ENCODE measurements at places on chromosomes 6 and 20.

GRCh38 chr6:144637541-144637940, 352.4 kb downstream of the UTRN start:
- no peak for DNase-seq

GRCh38 chr20:45970646-45971424, 1.2 kb downstream of the ZNF335 start:
- DNase-seq: peak; percentile 77

DNA sequence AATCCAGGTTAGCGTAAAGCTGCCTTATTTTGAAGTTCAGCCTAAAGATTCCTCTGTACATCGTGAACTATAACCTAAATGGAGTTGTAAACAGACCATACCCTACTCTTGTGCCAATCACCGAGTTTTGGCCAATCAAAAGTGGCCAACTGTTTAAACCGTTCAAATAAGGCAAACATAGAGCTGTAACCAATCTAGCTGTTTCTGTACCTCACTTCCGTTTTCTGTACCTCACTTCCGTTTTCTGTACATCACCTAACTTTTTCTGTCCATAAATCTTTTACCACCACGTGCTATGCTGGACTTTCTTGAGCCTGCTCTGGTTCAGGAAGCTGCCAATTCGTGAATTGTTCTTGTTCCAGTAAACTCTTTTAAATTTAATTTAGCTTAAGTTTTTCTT, 39.7 kb downstream of the LBP start:
- no peak for DNase-seq

DNA sequence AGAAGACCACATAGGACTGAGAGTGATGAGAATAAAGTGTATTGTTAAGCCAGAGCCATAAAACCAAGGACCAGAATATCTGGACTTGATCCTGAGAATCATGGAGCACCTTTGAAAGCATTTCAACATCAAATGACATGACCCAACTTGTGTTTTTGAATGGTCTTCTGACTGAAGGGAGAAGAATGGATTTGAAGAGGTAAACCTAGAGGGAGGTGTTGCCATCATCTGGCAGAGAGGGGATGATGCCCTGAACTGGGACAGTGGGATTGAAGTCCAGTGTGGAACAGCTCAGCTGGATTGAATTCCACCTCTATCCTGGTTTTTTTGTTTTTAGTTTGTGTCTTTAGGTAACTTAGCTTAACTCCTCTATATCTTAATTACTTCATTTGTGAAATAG, 570.0 kb downstream of the TBC1D32 start:
- DNase-seq: no peak

GRCh38 chr6:44333942-44334341, 8.5 kb upstream of the SPATS1 start:
- no peak for DNase-seq

DNA sequence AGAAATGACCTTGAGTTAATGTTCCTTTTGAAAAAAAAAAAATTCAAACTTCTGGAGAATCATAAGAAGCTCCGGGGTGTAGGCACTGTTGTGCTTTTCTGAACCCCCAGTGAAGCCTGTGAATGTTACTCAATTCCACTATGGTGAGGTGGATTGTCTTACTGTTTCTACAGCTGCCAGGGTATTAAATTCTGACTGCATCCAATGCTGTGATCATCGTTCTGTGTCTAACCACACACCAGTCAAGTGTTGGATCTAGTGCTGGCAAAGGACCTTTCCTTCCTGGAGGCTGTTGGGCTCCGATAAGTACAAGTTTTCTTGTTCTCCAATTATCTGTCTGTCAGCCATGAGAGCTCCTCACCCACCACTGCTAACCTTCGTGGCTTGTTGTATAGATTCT, 162.0 kb upstream of the EPHA7 start:
- no peak for DNase-seq

DNA sequence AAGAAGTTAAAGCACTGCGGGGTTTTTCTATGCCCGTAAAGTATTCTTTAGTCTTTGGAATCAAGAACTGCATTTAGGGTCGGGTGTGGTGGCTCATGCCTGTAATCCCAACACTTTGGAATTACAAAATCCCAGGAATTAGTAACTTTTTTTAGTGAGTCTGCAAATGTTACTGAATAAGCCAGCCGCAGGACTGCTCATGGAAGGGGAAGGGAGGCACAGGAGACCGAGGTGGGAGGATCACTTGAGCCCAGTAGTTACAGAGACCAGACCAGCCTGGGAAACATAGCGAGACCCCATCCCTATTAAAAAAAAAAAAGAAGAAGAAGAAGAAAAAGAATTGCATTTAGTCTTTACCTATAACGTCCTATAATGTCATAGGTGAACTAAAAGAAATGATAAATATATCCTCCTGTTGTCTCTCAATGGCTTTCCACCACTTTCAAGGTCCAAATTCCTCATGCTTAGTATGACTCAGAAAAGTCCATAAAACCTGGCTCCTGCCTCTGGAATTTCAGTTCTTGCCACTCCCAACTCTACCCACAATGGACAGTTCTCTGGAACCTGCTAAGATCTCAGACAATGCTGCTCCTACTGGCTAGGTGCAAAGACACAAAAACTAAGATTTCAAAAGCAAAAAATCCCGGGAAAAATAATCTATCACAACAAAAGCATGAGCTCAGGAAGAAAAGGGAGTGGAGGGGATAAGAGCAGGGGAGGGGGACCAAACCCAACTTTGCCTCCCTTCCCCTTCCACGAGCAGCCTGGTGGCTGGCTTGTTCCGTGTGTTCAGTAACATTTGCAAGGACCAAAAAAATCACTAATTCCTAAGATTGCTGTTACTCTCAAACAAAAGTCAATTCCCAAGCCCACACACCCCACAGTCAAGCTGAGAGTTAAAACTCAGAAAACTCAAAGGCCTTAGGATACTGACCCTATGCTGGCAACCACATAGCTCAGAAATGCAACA, 39.0 kb downstream of the B4GALT5 start:
- DNase-seq: no peak

- no peak for DNase-seq
These were observed 193.2 kb downstream of the SLC16A10 start for GRCh38 chr6:111280445-111280955.

DNA sequence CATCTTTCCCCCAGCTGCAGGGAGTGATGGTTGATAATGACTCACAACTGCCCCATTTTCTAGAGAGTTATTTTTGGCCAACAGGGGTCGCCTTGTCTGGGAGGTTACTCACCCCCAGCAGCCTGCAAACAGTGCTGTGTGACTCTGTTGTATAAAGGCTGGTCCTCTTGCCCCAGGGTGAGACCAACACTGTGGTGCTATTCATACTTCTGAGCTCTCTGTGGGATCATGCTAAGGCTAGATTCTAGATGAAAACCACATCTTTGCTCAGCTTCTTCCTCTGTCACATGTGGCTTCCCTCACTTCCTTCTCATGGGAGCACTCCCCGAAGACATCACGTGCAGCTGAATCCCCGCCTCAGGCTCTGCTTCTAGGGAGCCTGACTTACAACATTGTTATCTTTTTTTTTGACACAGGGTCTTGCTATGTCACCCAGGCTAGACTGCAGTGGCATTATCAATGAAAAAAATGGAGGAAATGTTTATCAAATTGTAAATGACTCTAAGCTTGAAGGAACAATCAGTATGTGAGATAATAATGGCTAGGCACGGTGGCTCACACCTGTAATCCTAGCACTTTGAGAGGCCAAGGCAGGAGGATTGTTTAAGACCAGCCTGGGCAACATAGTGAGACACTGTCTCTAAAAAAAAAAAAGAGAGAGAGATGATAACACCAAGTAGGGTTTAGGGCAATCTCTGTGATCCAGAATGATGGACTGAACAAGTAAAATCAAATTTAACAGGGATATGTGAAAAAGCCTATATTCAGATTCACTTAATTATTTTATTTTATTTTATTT, 55.7 kb upstream of the SLC23A2 start:
- DNase-seq: peak; percentile 77

- no peak for DNase-seq
These were observed 75.2 kb upstream of the GLP1R start for GRCh38 chr6:38973178-38974057.

GRCh38 chr6:154579485-154579884, 69.0 kb upstream of the CNKSR3 start:
- no peak for DNase-seq

DNA sequence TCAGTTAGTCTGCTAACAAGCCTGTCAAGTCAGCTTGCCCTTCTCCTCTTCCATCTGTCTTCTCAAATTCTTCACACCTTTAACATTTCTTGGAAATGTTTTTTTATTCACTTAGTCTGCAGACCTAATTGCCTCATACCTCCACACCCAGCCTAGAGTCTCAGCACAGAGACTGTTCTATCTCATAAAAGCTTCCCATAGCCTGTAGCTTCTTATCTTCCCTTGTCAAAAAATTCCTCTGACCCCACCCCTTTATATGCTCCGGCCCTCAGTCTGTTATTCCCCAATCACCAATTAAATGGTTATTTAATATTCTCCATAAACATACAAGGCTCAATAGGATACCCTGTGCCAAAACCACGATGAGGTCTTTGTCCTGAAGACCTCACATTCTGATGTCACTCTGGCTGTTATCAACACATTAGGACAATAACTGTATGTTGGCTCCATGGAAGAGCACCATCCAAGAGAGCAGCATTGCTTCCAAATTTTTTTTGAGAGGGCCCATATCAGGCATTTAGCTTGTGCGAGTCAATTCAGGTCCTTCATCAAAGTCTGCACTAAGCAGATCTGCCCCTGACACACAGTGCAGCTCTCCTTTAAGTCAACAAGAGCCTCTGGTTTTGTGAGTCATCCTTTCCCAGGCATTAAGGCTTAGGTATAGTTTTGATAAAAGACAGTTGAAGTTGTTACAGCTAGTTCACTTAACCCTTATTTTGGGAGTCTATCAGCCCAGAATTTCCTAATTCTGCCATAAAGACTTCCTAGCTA, 83.2 kb upstream of the TBX18 start:
- DNase-seq: no peak

DNA sequence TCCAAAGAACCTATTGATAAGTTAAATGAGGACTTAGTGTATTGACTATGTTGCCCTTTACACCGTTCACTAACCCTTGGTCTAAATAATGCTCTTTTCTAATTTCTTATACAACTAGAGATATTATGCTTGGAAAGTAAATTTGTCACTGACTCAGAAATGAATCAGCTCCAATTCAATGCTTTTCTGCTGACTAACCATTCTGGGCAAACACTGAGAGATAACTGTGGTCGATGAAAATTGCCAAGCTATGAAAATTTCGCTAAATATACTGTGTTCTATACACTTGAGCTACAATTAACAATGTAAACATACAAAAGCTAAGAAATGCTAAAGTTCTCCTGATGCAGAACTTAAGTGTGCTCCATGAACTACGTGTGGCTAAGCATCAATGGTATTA, 23.1 kb upstream of the FBXO9 start:
- DNase-seq: no peak

DNA sequence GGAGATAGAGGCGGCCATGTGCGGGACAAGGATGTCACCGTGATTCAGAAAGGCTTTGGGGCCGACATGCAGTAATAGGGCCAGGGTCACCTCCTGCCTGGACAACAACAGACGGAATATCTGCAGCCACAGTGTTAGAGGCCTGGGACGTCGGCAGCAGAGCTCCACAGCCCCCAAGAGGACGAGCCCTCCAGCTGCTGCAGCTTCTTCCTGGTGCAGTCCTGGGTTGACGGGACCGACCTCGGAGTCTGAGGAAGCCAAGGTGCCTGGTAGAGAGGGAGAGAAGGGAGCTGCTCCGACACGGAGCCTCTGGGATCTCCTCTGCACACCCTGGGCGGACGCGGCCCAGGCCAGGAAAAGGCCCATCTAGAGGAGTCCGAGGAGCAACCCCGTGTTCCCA, 23.2 kb upstream of the CHRNA4 start:
- DNase-seq: no peak

- no peak for DNase-seq
These were observed 100.6 kb downstream of the SLC16A10 start for GRCh38 chr6:111187874-111188273.

GRCh38 chr6:43260791-43261190, 17.5 kb downstream of the TTBK1 start:
- DNase-seq: no peak

- DNase-seq: no peak
These were observed 41.9 kb upstream of the CTNNBL1 start for GRCh38 chr20:37651932-37652331.

DNA sequence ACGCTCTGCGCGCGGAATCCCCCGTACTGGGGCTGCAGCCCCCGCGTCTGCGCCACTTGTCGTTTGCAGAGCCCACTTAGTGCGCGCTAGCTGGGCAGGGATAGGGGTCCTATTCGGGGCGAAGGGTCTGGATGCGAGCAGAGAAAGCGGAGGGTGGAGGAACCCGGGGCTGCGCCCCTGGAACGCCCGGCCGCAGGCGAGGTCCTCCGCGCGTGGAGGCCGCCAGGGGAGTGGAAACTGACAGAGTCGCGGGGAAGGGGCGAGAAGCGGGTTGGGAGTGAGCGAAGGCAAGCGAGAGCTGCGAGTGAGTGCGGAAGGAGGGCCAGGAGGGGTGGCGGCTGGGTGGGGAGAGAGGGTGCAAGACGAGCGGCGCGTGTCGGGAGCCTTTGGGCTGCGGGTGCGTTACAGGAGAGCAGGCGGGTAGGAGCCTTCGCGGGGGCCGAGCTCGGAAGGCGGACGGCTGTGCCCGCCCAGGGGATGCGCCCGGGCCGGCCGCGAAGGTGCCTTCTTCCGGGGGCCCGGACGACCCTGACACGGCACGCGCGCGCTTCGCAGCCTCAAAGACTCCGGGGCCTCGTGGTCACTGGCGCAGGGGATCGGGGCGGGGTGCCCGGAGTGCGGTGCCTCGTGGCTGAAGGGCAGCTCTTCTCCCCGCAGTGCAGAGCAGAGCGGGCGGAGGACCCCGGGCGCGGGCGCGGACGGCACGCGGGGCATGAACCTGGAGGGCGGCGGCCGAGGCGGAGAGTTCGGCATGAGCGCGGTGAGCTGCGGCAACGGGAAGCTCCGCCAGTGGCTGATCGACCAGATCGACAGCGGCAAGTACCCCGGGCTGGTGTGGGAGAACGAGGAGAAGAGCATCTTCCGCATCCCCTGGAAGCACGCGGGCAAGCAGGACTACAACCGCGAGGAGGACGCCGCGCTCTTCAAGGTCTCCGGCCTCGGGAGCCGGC, 1.2 kb downstream of the IRF4 start:
- DNase-seq: no peak

DNA sequence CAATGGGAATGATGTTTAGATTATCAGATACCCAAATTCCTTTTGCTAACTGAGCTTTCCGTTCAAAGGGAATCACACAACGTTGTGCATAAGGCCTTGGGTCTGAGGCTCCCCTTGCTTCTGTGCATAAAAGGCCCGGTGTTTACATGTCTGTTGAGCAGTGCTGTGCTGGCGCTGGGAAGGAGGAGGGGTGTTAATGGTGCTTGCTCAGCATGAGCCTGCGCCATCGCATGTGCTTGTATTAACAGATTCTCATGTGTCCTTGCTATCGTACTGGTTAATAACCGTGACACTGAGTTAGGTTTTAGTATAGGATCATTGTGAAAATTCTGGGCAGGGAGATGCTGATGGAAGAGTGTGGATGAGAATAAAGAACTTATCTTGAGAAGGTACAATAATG, 62.3 kb upstream of the TRAF3IP2 start:
- DNase-seq: no peak

- no peak for DNase-seq
These were observed 104.8 kb downstream of the ELOVL4 start for GRCh38 chr6:79842376-79843040.

DNA sequence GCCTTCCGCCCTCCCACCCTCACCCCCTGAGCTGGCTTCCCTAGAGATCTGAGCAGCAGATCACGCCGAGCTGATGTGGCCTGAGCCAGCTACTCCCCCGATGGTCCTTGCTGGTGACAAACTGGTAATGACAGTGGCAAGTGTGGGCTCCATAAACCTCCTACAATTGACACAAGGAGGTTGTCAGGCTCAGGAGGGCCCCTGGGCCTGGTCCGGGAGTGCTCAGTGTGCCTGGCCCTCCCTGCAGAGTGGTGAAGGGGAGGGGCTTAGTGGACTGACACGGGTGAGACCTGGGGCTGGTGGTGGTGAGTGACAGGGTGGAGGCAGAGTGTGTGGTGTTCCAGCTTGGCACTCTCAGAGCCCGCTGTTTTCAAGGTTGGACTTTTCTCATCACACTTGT, 22.6 kb upstream of the MPC1 start:
- DNase-seq: no peak

All from sciatic nerve (tissue), 2 donors.